IPS DF 6.9 (cell line): ENCODE measurements at places on chromosomes 13 and 19.
A peak's percentile ranks its signal among the peaks of the same experiment; 100 is the strongest.

DNA sequence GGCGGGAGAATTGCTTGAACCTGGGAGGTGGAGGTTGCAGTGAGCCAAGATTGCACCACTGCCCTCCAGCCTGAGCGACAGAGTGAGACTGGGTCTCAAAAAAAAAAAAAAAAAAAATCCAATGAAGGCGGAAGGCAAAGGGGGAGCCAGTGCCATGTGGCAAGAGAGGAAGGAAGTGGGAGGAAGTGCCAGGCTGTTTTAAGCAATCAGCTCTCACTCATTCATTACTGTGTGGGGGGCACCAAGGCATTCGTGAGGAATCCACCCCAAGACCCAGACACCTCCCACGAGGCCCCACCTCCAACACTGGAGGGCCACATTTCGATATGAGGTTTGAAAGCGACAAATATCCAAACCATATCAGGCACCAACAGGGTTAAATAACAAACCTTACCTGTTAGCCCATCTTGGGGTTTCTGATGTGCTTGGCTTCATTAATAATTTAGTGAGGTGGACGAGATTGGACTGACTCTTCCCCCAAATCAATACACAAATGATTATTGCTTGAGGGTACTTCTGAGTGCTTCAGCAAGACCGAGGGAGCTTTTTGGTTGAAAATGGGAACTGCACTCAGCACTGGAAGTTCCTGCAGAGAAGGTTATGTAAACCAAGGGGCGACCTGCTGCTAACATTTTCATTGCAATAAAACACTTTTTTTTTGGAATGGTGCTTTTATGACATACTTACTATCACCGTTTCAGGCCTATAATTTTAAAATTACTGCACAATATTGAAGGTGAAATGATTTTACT, 7.5 kb upstream of the LRP3 start:
- DNase-seq, result no peak

DNA sequence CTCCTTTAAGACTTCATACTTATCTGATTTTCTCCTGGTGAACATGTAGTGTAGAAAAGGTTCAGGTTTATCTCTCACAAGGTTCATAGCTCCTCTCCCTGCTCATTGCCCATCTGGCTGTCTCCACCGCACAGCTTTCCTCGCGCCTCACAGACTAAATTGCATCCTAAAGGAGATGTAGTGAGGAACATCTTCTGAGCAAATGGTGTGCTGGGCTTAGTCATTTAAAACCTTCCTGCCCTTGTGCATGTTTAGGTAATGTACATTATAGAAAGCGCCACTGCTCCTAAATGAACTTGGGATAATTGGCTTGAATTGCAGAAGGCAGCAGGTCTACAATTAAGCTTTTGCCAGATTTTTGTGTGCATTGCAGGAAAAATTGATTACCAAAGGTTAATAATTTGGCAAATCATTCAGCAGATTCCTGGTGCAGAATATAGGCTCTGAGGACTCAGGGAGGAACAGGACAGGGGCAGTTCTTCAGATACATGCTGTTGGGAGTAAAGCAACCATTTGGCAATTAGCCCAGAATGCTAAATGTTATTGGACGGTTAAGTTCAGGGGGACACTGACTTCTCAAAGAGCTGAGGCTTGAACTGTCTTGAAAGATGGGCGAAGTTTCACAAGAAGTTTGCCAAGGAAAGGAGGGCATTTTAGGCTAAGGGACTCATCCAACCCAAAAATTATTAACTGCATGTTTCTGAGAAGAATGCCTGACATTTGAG, 108.4 kb upstream of the CLDN10 start:
- DNase-seq, result no peak

DNA sequence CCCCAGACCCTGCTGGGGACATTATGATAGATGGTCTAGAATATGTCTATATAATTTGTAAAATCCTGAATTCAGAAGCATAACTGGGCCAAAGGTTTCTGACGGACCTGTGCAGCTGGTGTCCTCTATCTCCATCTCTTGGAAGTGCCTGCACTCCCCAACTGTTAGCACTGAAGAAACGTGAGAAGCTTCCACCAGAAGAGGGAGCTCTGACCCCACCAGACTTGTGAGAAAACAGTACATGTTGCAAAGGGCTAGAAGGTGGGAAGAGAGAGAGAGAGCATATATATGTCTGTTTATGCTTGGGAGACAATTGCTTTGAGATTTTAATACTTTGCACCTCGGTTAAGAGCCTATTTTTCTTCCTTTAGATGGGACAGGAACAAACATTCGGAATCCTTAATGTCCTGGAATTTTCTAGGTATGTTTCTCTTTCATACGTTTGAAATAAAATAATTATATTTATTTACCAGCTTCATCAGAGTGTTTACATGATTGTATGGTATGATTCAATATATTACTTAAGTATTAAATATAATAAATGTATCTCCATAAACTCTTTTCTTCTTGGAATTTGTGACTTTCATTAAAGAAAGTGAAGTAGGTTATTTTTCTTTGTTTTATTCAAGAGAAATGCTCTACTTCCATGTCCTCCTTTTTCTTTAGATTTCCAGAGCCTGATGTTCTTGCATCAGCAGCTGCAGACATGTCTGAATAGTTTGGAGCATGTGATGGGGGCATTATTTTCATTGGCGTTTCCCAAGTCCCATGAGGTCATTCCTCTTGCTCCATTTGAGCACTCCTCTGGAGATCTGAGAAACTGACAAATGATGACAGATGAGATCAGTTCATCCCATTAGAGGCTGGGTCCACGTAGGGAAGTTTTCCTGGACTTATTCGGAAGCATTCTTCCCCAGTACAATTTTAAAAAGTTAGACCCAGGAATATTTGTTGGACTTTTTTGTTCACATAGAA, 202.9 kb downstream of the ATP8A2 start:
- peak; percentile 88 for DNase-seq

DNA sequence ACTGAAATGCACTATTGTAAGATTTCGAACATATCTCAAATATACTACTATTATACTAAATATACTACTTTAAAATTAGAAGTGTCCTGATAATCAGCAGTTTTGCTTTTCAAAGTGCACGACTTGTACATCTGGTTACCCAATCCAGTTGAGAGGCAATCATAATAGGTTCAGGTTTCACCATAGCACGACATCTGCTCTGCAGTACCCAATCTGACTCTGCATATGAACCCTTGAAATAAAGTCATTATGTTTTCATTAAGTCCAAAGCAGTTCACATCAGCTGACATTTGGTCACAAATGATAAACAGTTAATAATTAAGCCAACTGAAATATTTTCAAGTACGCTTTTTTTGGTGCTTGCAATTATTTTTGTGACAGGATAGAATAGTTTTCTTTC, 90.6 kb downstream of the PCDH9 start:
- DNase-seq, result no peak

GRCh38 chr13:86193281-86193680, 394.1 kb upstream of the SLITRK6 start:
- no peak for DNase-seq

DNA sequence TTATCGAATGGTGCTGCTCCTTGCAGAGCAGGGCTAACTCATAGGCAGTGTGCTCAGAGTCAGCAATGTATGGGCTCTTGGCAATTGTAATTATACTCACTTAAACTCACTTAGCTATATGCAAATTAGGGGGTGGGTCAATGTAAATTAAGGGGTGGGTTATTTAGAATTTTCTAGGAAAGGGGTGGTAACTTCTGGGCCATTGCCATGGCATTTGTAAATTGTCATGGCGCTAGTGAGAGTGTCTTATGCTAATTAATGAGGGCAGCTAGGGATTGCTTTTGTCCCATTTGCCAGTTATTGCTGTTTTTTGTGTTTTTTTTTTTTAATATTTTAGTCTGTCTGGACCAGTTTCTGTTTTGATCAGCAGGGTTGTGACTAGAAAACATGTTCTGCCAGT, 68.4 kb downstream of the DIAPH3 start:
- DNase-seq, result no peak

- DNase-seq, result no peak
These were observed 20.1 kb downstream of the N4BP2L1 start for GRCh38 chr13:32407854-32408253.

DNA sequence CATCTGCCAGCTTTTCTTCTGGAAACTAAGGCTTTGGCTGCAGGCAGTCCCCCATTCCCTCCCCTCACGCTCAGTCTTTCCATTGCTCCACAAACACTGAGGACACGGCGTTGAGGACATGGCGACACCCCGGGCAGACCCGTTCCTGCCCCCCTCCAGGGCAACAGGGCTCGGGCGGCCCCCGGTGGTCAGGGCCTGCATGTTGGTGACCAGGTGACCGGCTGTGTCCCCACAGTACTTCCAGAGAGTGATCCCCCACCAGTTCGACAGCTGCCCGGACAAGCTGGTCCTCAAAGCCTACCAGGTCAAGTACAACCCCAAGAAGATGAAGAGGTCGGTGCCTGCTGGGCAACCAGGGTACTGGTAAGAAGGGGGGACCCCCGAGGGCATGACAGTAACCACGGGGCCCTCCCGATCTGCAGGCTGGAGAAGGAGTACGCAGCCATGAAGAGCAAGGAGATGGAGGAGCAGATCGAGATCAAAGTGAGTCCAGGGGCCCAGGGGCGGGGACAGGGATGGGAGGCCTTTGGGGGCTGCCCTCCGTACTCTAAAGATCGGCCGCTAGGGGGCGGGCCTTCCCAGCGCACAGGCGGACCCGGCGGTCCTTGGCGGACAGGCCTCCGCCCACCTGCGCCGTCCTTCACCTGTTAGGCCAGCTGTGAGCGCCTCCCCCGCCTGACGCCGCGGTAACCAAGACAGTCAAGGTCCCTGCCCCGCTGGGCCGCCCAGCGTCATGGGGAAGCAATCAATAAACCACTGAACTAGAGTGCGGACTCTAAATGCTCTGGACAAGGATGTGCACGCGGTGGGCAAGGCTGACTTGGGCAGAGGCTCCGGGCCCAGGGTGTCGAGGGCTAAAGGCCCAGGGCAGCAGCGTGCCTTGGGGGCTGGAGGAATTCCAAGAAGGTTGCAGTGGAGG, 21.1 kb downstream of the PRR36 start:
- no peak for DNase-seq

DNA sequence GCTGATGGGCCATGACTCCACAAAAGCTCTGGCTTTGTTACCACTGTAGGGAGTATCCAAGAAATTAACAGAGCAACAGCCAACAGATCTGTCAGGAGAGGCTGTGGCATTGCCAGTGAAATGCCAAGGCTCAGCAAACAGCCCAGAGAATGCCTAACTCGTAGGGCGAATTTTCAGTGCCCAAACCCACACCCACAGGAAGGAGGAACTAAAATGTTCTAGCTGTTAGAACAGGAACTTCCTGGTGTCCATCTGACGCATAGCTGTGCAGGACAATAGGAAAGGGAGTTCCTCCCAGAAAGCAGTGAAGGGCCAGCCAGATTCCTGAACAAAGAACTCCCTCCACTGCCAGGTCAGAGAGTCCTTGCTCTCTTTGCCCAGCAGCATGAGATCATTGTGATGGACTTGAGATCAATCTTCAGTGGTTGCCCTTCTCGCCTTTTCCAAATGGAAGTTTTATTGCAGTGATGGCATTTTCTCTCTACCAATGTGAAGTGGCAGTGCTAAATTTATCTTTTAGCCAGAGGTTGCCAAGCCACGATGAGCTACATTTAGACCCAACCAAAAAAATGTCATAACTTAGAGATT, 224.2 kb upstream of the STARD13 start:
- no peak for DNase-seq

DNA sequence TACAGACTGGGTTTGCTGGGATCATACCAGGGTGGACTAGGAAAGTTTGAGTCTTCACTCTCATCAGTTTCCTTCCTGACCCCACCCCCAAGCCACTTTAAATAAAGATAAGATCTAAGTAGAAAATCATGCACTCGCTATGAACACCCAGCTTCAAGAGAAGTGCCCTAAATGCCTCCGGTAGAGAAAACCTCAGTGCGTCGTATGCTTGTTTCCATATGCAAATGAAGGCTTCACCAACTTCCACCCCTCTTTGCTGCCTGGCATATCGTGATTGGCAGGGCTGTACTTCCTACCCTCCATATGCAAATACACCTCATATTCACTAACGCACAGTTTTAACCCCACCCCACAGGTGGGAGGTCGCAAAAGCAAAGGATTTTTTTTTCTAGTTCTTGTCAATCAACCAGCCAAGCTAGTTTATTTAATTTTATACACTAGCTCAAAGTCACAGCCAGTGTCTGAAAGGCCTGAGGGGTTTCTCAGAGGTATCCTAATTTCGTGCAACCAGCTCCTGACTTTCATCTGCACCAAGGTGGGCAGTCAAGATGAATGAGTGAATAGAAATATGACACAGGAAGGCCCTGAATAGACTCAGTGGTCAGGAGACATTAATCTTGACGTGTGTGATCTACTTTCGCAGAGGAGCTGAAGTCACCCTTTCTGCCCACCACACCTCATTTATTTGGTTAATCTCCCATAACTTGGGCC, 121.1 kb upstream of the TSHZ3 start:
- DNase-seq, result no peak

DNA sequence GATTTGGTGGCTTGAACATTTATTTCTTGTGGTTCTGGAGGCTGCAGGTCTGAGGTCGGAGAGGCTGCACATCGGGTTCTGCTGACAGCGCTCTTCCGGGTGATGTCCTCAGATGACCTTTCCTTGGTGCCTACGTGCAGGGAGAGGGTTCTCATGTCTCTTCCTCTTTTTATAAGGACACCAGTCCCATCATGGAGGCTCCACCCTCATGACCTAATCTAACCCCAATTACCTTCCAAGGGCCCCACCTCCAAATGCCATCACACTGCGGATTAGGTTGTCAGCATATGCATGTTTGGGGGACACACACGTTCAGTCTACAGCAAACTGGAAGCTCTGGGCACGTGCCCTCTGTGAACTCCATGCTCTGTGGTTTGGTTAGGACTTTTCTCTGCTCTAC, 338.6 kb downstream of the FGF9 start:
- no peak for DNase-seq

DNA sequence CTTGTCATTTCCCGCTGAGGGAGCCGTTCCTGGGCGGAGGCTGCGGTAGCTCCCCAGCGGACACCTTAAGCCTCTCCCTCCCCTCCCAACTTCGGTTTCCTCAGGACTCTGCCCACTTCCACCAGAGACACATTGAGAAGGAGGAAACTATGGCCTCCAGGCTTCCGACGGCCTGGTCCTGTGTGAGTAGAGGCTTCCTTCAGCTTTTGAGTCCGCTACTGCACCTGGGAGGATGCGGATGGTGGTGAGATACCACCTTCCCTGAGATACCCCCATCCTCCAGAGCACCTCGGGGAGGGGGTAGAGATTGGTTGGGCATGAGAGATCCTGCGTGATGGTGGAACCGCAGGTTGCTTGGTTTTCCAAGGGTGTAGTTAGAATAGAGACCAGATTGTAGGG, 955 bp downstream of the ZNF274 start:
- DNase-seq, result no peak

- no peak for DNase-seq
These were observed 2.2 kb downstream of the HIF3A start for GRCh38 chr19:46299004-46299509.

GRCh38 chr13:113155201-113155600, 3.2 kb upstream of the PROZ start:
- no peak for DNase-seq
